ENCODE measurements at places on chromosomes 2 and 18.
A peak's percentile ranks its signal among the peaks of the same experiment; 100 is the strongest.

DNA sequence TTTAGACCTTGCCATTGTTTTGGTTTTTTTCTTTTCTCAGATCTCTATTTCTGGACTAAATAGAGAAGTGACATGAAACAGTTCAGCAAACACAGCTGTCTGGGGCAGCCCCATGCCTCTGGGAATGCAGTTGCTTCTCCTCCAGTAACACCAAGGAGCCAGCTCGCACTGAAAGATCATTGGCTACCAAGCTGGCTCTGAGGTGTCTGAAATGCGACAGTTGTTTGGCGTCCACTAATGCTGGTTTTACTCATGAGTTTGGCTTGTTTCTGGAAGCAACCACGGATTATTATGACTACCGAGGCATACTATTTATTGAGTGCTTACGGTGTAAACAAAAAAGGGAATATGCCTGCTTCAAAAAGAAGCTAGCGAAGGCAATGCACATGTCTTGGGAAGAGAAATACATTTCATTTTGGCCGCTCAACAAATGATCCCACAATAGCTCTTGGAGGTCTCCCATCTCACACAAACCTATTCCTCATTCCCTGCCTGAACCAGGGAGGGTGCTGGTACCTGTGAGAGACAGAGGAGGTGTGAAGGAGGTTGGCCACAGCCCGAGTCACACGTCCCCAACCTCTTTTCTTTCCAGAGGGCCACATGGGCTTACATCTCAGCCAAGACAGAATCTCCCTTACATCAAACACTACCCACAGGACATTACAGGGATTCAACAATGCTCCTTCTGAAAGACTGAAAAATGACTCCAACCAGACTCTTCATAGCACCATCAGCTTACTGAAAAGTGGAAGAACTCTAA is 37.5 kb upstream of the NEB start:
- no peak for DNase-seq

DNA sequence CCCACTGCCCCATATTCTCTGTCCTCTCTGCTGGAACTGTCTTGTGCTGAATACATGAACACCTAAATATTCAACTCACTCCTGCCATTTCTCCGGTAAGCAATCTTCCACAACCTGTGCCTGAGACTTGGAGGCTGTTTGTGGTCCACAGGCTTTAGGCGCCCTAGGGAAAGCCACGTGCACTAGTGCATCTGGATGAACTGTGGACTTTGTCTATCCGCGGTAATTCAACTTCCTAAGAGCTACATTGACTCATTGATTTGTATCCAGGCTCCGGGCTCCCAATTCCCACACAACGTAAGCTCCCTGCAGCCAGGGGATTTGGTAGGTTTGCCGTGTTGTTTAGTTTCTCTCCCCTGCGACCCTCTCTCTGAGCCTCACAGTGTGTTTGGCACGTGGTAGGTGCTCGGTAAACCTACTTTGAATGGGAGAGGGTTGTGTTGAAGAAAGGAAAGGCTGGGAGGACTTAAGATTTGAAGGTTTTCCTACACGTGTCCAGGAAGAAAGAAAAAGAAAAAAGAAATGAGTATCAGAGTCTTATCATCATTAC is 718.2 kb downstream of the DPP10 start:
- no peak for DNase-seq

- peak; percentile 32 for DNase-seq
Measured at GRCh38 chr2:152031747-152032306, 67.0 kb downstream of the CACNB4 start.

- no peak for DNase-seq
Measured at GRCh38 chr2:133602538-133602937, 34.3 kb upstream of the NCKAP5 start.

- DNase-seq, result no peak
Measured at GRCh38 chr2:71864085-71864484, 283.6 kb downstream of the CYP26B1 start.

DNA sequence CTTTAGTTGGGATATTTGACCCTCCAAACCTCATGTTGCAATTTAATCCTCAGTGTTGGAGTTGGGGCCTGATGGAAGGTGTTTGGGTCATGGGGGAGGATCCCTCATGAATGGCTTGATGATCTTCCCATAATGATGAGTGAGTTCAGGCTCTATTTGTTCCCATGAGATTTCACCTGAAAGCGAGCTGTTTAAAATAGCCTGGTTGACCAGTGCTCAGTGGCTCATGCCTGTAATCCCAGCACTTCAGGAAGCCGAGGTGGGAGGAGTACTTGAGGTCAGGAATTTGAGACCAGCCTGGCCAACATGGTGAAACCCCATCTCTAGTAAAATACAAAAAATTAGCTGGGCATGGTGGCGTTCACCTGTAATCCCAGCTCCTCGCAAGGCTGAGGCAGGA is 14.9 kb upstream of the PSME4 start:
- no peak for DNase-seq

DNA sequence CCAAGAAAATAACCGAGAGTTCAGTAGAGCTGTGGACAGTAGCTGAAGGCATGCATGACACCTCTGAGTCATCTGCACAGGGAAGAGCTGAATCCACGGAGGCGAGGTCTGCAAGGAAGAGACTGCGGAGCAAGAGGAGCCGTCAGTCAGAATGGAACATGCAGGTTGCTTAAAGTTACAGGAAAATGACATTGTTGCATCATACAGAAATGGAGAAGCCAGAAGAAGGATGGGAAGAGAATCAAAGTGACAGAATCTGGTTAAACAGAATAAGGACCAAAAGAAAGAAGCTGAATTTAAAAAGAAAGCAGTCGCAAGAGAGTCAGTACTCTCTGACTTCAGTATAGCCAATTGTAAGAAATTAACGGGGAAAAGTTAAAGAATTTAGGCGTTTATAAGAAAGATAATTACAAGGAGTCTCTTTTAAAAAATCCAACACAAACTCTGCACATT is 533.8 kb downstream of the ADCYAP1 start:
- DNase-seq, result no peak

- DNase-seq, result no peak
Measured at GRCh38 chr2:240304746-240305161, 130.7 kb upstream of the GPC1 start.

- DNase-seq, result peak; percentile 39
Measured at GRCh38 chr2:231182513-231182899, 15.9 kb upstream of the ARMC9 start.

Measured in suppressor macrophage treated with lipopolysaccharide for 4 hours (primary cell).